ENCODE measurements at places on chromosomes 11 and 22.

GRCh38 chr11:26283852-26284408, 48.0 kb upstream of the ANO3 start:
- DNase-seq: no peak

DNA sequence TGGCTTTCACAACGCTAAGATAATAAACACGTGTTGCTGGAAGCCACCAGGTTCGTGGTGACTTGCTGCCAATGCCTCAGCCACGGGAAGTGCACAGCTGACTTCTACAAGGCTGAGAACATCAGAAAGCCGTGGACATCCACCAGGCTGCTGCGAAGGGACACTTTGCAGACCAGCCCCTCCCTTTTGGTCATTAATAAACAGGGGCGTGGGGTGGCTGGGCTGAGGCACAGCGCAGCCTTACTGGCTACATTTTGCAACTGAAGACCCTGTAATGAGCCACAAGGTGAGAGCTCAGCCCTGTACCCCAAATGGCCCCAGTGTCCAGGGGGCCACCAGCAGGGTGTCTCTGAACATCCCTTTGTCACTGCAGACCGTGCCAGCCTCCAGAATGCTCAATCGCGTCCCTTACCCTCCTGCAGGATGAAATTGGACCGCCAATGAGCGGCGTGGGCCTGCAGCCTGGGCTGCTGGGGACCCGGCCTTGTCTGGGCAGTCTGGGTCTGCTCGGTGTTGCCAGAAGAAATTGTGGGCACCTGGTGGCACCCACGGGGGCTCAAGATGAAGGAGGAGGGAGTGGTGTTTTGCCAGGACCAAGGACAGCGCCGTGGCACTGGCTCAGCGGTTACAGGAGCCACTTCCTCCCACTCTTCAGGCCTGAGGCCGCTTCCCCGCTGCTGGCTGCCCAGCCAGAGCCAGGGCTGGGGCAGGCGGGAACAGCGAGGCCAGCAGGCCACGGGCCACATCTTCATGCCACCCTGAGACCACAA, 181.9 kb downstream of the CTTN start:
- no peak for DNase-seq

DNA sequence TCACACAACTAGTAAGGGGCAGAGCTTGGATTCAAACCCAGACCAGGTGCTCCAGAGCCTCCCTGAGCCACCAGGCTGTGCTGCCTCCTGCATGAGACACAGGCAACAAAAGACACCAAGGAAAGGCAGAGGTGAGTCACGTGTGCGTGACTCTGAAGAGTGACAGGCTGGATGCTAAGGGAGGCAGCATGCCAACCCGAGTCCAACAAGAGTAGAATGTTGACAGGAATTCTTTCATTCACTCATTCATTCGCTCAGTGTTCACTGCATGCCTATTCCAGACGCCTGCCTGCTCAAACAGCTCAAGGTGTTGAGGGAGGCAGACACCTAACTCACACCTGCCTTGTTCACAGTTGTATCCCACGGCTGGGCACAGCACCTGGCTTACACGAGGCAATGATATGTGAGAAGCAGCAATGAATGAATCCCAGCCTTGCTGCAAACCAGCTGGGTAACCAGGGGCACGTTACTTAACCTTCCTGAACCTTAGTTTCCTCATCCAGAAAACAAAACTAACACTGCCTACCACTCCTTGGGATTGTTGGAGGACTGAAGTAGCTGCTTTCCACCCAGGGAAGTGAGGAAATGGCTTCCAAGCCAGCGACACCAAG, 73.8 kb upstream of the ARFGAP3 start:
- DNase-seq: no peak

- no peak for DNase-seq
Observed at GRCh38 chr11:131582021-131582525, 211.7 kb downstream of the NTM start.

GRCh38 chr11:48177661-48178060, 38.9 kb upstream of the OR4B1 start:
- DNase-seq: no peak

GRCh38 chr11:47156333-47156732, 20.3 kb downstream of the ARFGAP2 start:
- DNase-seq: no peak

GRCh38 chr22:50548040-50548920, 2.6 kb downstream of the KLHDC7B start:
- DNase-seq: no peak

- no peak for DNase-seq
Observed at GRCh38 chr11:64245401-64245796, 1.3 kb downstream of the PPP1R14B start.

DNA sequence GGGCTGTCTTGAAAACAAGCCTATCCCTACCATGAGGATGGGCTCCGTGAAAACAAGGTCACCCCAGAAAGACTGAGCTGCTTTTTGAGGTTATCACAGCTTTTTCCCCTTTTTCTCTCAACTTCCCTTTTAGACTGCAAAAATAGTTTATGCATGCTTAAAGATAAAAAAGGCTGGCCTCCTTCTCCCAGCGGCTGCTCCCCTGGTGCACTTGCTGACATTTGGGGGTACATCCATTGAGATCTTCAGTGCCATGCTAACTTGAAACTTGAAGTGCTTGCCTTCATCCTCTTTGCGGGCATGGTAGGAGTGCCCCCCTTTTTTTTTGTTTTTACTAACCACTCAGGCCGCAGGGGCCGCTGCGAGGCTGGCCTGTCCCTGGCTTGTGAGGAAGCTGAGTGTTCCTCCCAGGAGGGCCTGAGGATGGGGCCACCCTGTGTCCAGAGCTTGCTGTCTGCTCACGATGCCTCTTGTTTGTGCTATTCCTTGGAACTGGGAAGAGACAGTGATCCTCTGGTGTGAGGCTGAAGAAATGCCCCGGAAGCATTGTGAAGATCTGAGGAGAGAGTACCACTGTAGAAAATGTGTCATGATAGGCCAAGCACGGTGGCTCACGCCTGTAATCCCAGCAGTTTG, 2.2 kb downstream of the TANGO2 start:
- DNase-seq: no peak

DNA sequence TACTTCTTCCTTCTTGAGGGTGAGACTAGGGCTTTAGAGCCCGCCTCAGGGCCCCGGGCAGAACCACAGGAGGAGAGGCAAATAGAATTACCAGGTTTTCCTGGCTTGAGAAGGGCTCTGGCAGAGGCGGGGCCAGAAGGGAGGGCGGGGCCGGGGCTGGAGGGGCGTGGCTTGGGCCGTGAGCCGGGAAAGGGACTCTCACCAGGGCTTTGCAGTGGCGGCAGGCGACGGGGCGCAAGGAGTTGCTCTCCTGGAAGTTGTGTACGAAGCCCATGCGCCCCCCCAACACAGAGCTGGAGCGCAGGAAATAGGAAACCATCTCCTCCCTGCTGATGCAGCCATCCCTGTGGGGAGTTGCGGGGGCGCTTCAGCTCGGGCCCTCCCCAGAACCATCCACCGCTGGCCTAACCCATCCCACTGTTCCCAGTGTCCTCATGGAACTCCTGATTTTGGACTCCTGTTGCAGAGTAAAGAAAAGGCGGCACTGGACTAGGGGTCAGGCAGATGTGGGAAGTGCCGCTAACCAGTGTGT, 6.9 kb upstream of the NRXN2 start:
- DNase-seq: no peak

DNA sequence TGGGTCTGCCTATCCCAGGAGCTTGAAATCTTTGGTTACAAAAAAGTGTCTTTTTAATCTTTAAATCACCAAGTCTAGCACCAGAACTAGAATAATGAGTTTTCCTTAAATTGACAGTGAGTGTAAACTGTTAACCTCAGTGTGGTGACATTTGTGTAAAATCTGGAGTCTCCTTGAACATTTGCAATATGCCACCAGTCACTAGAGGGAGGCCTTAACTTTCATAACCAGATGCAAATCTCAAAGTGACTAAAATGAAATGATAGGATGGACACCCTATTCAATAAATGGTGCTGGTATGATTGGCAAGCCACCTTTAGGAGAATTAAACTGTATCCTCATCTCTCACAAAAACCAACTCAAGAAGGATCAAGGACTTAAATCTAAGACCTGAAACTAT, 8.3 kb upstream of the SCGB1D2 start:
- no peak for DNase-seq

DNA sequence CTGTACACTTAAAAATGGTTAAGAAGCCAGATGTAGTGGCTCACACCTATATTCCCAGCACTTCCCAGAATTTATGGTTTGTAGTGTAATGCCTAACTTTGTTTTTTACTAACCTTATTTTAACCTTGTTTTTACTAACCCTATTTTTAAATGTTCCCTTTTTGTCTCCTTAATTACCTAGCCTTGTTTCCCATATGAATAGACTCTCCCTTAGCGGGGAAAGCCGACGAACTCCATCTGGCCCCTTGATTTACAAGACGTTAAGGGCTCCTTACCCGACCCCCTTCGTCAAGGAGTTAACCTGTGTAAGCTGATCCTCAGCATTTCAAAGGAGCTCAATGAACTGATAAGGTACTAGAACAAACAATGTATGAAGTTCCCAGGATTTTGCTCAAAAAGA, 17.1 kb downstream of the APOBEC3H start:
- no peak for DNase-seq

GRCh38 chr22:41576877-41577276, 12.8 kb downstream of the PMM1 start:
- DNase-seq: peak; percentile 43

DNA sequence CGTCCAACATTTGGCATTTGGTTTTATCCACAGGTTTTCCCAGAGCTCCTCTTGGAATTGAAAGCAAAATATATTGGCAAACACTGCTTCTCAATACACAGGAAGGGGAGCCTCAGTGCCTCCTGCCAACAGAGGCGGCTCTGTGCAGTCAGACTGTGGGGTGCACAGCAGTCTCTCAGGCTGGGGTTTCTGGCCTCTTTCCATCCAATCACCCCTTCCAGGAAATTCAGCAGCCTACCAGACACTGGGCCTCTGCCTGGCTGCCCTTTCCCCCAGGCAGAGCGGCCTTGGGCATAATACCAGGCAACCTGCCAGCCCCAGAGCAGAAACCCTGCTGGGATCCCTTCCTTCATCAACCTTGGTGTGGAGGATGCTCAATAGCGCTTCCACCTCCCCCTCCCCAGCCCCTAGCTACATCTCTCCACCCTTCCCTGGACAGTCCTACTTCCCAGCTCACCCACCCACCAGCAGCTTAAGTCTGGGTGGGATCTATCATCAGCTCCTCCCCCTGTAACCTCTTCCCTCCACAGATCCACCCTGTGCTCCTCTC, 17.8 kb upstream of the RAPSN start:
- no peak for DNase-seq

DNA sequence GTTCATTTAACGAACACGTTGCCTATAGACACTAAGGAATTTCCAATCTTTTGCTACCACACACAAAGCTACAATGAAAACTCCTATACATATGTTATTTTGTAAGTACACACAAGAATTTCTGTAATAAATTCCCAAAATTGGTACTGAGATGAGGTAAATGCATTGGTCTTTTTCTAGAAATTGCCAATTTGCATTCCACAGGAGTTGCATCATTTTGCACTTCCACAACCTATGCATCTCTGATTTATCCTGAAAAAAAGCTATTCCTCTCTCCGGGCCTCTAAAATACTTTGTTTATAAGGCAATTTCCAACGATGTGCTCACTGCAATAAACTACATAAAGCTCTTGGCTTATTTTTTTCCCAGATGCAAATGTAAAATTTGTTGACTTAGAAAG, 24.9 kb downstream of the IMMP1L start:
- DNase-seq: no peak

DNA sequence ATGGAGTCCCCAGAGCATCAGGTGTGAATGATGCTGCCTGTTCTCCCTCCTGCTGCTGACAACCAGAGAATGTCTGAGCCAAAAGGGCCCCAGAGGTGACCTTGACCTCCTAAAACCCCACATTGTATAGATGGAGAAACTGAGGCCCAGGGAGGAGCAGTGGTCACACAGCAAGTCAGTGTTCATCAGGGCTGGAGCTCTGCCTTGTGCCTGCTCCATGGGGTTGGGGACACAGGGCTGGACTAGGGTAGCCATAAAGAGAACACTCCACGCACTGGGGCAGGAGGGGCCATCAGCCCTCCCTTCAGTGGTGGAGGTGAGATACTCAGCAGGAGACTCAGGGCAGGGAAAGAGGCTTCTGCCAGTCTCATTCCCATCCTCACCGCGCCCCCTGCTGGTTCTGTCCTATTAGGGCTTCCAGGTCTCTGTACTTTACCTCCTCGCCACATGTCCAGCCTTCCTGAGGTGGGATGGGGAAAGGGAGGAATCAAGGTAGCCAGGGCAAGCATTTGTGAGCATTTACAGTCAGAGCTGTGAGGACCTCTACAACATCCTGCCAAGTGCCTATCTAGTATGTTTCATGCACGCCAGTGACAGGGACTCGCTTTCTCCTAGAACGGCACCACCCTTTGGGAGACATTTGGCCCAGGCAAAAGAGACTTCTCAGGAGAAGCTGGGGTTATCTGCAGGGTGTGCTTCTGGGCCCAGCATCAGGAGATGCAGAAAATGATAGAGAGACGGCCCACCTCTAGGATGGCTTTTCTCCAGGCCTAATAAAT, 43.2 kb downstream of the NEU3 start:
- peak; percentile 38 for DNase-seq

- no peak for DNase-seq
Observed at GRCh38 chr11:20159466-20160381, 551 bp downstream of the DBX1 start.

GRCh38 chr11:75578977-75579376, 16.9 kb downstream of the SERPINH1 start:
- no peak for DNase-seq

GRCh38 chr11:71486320-71486719, 33.3 kb downstream of the NADSYN1 start:
- DNase-seq: no peak

DNA sequence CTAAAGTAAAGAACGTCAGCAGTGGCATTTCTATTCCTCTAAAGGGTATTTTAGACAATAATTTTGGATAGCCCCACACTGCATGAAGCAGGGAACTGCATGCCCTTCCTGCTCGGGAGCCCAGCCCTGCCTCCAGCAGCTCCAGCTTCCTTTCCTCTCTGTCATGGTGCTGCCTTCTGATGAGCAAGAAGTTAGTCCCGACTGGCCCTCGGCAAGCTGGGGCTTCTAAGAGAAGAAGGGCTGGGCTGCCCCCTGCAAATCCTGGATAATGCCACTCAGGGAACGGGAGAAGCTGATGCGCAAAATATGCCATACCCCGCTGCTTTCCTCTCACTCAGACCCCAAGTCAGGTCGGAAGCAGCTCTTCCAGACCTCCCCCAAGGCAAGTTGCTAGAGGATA, 296.4 kb downstream of the ETS1 start:
- no peak for DNase-seq

- DNase-seq: no peak
Observed at GRCh38 chr22:20904008-20904979, 12.9 kb upstream of the CRKL start.

- DNase-seq: no peak
Observed at GRCh38 chr11:131889146-131889577, 518.7 kb downstream of the NTM start.

All from NCI-H1694 treated with DMSO at 0.1 percent for 48 hours (cell line).